ENCODE measurements at places on chromosomes 11 and 22. TPM values are rescaled to one million over a fixed set of nuclear protein-coding genes. Genes with fewer than 3 reads are reported as not detected.
A peak's percentile ranks its signal among the peaks of the same experiment; 100 is the strongest.

DNA sequence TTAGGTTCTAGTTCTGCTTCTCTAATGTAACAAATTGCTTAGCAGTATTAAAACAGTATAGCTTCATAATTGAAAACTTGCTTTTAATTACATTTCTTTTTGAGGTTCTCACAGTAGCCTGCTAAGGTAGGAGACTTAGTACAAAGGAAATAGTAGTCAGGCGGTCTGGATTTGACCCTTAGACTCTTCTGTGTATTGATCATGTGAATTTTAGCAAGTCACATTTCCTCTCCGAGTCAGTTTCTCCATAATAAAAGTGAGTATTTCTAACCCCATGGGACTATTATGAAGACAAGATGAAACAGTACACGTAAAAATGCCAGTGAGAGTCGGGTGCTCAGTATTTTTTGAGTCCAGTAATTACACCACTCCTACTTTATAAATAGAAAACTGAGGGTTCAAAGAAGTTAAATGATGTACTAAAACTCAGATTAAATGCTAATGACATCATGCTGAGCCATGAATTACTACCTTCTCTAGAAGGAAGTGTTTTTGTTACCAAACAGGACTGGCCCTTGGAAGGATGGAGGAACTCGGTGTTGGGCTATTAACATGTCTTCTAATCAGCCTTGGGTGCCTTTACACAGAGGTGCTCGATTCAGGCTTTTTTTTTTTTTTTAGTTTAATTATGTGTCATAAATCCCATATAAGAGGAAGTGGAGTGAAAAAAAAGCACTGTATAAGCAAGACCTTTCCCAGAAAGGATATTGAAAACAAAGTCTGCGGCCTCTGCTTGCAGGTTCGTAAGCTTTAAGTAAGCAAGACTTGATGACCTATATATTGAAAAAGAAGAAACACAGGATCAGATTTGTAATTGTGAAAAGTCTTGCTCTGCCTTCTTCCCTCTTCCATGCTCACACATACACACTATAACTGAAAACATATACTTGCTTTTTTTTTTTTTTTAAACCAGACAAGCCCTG, 109.0 kb downstream of the EMSY start:
- DNase-seq, result no peak
- H3K27ac ChIP-seq, result no peak overlapping the region
- no peak overlapping the region for H3K4me3 ChIP-seq
- H3K27me3 ChIP-seq, result no peaks in the 10 kb centered on the region

GRM5 gene
- total RNA-seq, result 0.06 TPM

DNA sequence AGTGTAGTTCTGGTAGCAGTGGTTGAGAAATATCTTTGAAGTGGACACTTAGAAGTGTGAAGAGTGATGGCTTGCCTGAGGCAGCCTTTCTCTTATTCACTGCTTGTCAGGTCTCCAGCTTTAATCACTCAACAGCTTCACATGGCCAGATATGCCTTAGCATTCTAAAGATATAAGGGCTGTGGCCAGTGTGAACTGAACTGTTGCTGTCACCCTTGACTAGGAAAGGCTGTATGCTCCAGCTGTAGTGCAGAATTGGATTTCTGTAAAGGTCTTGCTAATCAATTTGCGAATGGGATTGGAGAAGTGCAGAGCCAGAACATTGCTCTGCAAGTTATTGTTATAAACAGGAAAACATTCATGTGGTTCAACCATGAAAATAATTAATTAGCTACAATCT, 266.7 kb downstream of the TMEM135 start:
- no peaks in the 10 kb centered on the region for H3K36me3 ChIP-seq
- peaks cover 5% of the 10 kb centered on the region for H3K4me1 ChIP-seq
- H3K27me3 ChIP-seq, result no peaks in the 10 kb centered on the region
- no peak overlapping the region for H3K4me3 ChIP-seq

DNA sequence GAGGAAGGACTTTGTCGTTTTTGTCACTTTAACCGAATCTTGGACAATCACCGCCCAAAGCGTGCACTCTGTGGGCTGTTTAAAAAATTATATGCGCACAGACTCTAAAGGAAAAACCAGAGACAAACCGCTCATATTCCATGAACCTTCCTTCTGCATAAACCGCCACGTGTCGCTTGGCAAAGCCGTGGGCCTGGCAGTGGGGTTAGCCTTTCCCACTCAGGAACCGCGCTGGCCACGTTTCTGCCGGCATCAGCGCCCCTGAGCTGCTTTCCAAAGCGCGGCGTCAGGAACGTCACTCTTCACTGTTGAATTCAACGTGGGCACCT, 22.8 kb downstream of the KRTAP5-5 start:
- H3K27ac ChIP-seq, result no peak overlapping the region
- DNase-seq, result no peak
- H3K27me3 ChIP-seq, result no peaks in the 10 kb centered on the region
- H3K36me3 ChIP-seq, result no peaks in the 10 kb centered on the region
- no peaks in the 10 kb centered on the region for H3K4me1 ChIP-seq
- H3K4me3 ChIP-seq, result no peak overlapping the region

DNA sequence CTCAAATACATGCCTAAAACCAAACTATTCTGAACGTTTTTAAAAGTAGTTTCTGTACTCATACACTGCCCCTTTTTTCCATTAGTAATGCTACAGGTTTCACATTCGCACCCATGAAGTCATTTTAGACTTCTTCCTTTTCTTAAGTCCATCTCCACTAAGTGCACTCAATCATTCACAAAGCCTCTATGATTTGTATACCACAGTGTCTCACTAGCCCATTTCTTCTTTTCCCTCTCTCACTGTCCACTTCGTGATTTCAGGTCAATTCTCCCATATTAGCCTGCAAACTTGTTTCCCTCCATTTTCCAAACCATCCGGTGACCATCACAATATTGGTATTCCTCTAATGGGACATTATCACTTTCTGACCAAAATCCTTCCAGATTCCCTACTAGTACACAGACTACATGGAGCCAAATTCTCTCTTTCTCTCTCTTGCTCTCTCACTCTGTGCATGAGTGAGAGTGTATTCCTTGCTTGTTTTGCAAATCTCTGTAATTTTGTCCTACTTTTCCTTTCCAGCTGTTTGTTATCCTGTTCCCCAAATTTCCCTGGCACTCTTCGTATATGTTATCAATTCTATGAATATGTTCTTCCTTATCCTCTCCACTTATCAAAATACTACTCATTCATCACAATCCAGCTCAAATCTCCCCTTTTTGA, 3.4 kb upstream of the ZC3H12C start:
- H3K27me3 ChIP-seq, result no peaks in the 10 kb centered on the region
- peaks cover 4% of the 10 kb centered on the region for H3K4me1 ChIP-seq
- no peak overlapping the region for H3K4me3 ChIP-seq
- no peak overlapping the region for H3K27ac ChIP-seq

DNA sequence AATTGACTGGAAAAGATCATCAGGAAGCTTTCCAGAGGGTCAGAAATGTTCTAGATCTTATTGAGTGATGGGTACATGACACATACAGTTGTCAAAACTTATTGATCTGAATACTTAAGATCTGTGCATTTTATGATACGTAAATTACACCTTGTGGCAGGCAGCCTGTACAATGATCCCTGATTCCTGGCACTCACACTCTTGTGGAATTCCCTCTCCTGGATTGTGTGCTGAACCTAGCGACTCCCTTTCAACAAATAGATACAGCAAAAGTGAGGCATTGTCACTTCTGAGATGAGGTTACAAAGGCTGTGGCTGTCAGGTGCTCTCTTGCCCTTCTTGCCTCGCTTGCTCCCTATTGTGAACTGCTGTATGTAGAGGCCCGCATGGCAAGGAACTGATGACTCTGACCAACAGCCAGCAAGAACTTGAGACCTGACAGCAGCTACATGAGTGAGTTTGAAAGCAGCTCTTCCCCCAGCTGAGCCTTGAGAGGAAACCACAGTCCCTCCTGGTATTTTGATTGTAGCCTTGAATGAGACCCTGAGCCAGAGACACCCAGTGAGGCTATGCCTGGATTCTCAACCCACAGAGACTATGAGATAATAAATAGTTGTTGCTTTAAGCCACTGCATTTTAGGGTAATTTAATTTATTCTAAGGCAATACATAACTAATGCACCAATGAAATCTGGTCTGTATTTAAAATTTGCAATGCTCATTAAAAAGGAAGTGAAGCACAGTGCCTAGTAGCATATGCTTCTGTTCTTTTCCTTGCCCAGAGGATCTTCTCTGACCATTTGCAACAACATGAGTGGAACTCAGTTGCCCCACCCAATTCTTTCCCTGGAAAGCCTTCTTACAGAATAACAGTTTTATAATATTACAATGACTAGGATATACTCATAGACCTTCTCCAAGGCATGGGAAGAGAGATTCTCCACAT, 60.5 kb upstream of the IZUMO1R start:
- H3K27ac ChIP-seq, result no peak overlapping the region
- no peak overlapping the region for H3K4me3 ChIP-seq
- no peaks in the 10 kb centered on the region for H3K36me3 ChIP-seq

DNA sequence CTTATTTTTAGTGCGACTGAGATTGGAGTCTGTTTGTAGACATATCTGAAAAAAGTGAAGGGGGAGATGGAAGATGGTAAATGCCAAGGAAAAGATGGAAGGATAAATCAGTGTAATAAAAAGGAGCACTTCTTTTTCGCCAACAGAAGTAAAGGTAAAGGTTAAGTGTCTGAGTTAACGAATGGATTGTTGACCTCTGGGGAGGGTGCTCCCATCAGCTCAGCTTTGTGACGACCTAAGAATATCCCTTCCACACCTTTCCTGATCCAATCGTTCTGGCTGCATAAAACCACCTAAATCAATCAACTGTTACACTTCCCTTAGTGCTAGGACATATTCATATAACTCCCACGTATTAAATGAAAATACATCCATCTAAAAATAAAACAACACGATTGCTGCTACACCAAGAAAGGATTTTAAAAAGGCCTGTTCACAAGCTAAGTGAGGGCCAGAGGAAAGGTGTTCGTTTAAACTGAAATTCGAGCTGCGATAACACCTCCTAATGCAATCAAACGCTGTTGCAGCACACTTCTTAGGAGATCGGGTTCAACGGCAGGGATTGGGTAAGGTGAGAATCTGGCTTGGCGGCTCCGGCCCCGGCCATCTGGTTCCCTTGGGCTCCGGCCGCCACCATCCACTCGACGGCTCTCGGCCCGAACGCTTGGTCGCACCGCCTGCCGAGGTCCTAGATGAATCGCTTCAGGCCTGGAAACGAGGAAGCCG, 658 bp downstream of the C11orf71 start:
- peaks cover 34% of the 10 kb centered on the region for H3K4me1 ChIP-seq
- no peaks in the 10 kb centered on the region for H3K36me3 ChIP-seq
- H3K27ac ChIP-seq, result peak overlapping the region; percentile 98

- H3K27me3 ChIP-seq, result peaks cover 7% of the 10 kb centered on the region
- H3K36me3 ChIP-seq, result no peaks in the 10 kb centered on the region
- peaks cover 7% of the 10 kb centered on the region for H3K4me1 ChIP-seq
- H3K27ac ChIP-seq, result no peak within 1 kb of the TSS
- no peak for DNase-seq
Measured at GRCh38 chr11:117796872-117797529, at the start of gene DSCAML1. Gene DSCAML1 (minus strand): TSS chr11:117797216. CDS start chr11:117797079, 137 bp downstream.

GRCh38 chr11:63586451-63587166, 23.4 kb upstream of the PLAAT2 start:
- no peak overlapping the region for H3K27ac ChIP-seq
- H3K36me3 ChIP-seq, result no peaks in the 10 kb centered on the region
- H3K4me3 ChIP-seq, result no peak overlapping the region
- peaks cover 6% of the 10 kb centered on the region for H3K4me1 ChIP-seq
- DNase-seq, result no peak

DNA sequence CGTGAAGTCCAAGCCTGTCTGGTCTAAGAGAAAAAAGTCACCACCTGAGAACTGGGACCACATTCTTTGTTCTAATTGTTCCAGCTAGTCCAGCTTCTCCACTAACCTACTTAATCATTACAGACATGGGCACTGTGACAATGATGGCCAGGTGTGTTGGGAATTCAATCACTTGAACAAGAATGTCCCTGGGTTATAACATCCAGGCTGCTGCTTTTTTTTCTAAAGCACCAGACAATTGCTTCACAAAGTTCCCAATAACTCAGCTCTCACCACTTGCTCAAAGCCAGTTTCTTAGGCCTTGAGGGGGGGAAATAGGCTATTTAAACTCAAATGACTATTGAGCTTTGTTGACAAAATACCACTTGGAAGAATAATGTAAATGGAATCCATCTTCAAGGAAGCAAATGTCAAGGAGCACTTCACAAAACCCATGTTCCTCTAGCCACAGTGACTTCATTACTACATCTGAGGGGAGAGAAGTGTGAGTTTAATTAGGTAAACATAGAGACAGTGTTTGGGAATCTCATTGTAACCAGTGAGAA, 80.3 kb downstream of the ME3 start:
- DNase-seq, result no peak
- H3K36me3 ChIP-seq, result no peaks in the 10 kb centered on the region
- peak overlapping the region; percentile 44 for H3K27ac ChIP-seq

- DNase-seq, result no peak
- no peaks in the 10 kb centered on the region for H3K4me1 ChIP-seq
- no peak overlapping the region for H3K4me3 ChIP-seq
Measured at GRCh38 chr11:60981515-60981914, 10.0 kb downstream of the CD6 start.

DNA sequence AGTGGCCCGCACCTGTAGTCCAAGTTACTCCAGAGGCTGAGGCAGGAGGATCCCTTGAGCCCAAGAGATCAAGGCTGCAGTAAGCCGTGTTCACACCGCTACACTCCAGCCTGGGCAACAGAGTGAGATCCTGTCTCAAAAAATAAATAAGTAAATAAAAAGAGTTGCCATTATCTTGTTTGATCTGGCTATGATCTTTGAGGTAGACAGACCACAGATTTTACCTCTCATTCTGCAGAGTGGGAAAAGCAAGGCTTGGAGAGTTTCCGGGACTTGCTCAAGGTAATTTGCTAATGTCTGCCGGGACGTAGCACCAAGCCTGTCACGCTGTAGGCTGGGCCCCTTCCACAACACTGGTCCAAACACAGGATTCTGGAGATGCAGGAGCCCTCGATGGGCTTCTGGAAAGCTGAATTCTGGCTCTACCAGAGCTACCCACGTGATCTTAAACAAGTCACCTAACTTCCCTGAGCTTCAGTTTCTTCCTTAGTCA, 6.8 kb downstream of the GRAP2 start:
- no peaks in the 10 kb centered on the region for H3K27me3 ChIP-seq
- H3K4me1 ChIP-seq, result no peaks in the 10 kb centered on the region
- no peaks in the 10 kb centered on the region for H3K36me3 ChIP-seq
- no peak overlapping the region for H3K27ac ChIP-seq

DNA sequence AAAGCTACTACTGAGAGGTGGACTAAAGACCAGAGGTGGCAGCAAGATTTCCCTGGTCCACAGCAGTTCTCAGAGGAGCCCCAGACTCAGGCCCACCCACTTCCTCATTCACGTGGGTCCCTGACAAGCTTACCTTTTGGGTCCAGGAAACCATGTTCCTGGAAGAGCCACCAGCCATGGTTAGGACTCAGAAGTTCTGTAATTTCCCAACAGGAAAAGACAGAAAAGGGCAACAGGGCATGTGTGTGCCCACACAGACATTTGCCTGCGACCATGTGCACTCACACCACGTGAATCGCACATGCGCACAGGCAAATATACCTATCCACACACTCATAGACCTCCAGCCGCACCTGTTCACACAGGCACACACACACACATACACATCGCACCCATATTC, 42.9 kb downstream of the LRRC32 start:
- H3K27me3 ChIP-seq, result no peaks in the 10 kb centered on the region
- no peak overlapping the region for H3K27ac ChIP-seq
- H3K4me3 ChIP-seq, result no peak overlapping the region
- no peak for DNase-seq
- no peaks in the 10 kb centered on the region for H3K4me1 ChIP-seq
- no peaks in the 10 kb centered on the region for H3K36me3 ChIP-seq
